Hematopoietic multipotent progenitor cell (in vitro differentiated cells): ENCODE measurements at places on chromosomes 12 and 14. TPM values are rescaled to one million over a fixed set of nuclear protein-coding genes. Genes with fewer than 3 reads are reported as not detected.

- DNase-seq, result no peak
Measured at GRCh38 chr14:44317441-44317746, 189.7 kb downstream of the FSCB start.

Gene TMEM229B
- total RNA-seq, result 46.3 TPM

GRCh38 chr12:44626883-44627282 is 249.2 kb downstream of the NELL2 start:
- DNase-seq, result no peak

Gene EIF2S3B
- total RNA-seq, result 10.2 TPM

- DNase-seq, result no peak
Measured at GRCh38 chr12:25034676-25035075, 85.8 kb upstream of the BCAT1 start.

- DNase-seq, result no peak
Measured at GRCh38 chr14:62470935-62471334, 574.3 kb downstream of the KCNH5 start.

GRCh38 chr12:76920172-76921099 is 41.6 kb upstream of the CSRP2 start:
- DNase-seq, result peak; percentile 58

GRCh38 chr12:47111392-47111778 is 31.6 kb upstream of the AMIGO2 start:
- no peak for DNase-seq

Gene LTBP2
- 0.27 TPM for total RNA-seq

Gene NOVA1
- total RNA-seq, result 0.27 TPM

GRCh38 chr14:98573082-98573481 is 698.9 kb downstream of the BCL11B start:
- DNase-seq, result no peak
